ENCODE measurements at places on chromosomes 7 and 10.

- no peak for DNase-seq
These were observed 951.0 kb downstream of the LRMDA start for GRCh38 chr10:76382381-76382851.

- no peak for DNase-seq
These were observed 265.1 kb downstream of the CCSER2 start for GRCh38 chr10:84593506-84593905.

GRCh38 chr10:104899779-104900178 lies 258.7 kb downstream of the SORCS3 start:
- no peak for DNase-seq

- peak; percentile 11 for DNase-seq
These were observed 201.7 kb upstream of the PRSS58 start for GRCh38 chr7:142459551-142459963.

DNA sequence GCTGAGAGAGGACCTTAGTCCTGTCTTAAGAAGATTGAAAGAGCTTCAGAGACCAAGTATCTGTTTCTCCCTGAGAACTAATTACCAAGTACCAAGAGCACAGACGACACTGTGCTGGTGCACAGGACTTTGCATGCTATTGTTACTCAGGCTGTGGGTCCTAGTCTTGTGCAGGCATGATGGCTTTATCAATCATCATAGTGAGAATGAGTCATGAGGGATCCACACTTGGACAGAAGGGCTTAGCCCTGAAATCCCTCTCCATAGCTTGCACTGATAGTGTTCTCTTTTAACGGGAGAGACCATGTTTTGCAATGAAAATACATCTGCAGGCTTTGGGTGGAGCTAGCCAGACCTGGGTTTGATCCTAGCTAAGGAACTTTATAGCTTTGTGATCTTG lies 93.3 kb downstream of the SORCS3 start:
- no peak for DNase-seq

- DNase-seq: no peak
These were observed 65.0 kb downstream of the SVIL start for GRCh38 chr10:29569795-29570194.

DNA sequence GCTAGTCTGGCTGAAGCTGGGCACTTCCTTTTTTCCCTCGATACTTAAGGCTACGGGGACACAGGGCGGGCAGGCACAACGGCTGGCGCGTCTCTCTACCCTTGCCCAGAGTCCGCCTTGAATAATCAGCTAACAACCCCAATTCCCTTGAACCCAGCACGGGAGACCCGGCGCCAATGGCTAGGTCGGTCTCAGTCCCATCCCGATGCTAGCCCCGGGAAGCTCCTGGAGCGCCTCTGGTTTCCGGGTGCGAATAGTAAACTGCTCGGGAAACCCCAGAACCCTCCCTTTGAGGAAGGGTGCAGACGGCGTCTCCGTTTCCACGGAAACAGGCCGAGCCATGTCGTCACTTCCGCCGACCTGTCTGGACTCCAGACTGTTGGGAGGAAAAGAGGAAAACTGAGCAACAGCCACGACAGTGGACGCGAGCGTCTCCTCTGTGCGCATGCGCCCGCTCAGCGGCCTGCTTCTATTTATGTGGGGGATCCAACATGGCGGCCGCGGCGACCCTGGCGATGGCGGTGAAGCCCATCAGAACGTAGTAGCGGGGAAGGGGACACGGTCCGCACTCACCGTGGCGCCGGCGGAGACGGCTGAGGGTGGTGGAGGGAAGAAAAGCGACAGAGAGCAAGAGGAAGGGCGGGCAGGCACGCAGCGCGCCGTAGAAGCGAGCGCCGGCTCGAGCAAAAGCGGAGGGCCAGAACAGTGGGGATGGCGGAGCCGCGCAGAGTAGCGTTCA lies at the start of gene UBN2:
Gene UBN2, plus strand, starts transcription at position 464 of the 739 bp plus-strand sequence. Its CDS starts 248 bp downstream, at position 712.
- DNase-seq: peak; percentile 96

DNA sequence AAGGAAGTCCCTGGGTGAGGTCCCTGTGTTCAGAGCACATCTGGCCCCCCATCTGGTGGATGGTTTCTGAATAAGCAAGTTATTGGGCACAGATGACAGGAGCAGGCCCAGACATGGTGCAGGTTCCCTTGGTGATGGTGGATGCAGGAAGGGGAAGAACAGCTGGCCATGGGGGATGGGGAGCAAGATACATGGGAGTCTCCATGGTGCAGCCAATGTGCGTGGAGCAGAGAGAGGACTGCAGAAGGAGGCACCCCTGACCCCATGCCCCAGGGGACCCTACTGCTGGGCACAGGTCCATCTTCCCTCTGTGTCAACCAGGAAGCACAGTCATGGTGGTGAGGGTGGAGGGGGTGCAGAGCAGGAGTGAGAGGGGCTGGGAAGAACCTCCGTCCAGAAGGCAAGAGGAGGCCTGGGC lies 43.8 kb upstream of the RABGEF1 start:
- no peak for DNase-seq

- no peak for DNase-seq
These were observed 131.9 kb downstream of the CDH23 start for GRCh38 chr10:71528371-71529206.

GRCh38 chr10:23834091-23834490 lies 374.8 kb upstream of the KIAA1217 start:
- DNase-seq: no peak

- DNase-seq: no peak
These were observed 131.7 kb downstream of the DGKI start for GRCh38 chr7:137715121-137715520.
